ENCODE measurements at places on chromosomes 3 and 15. TPM values are rescaled to one million over a fixed set of nuclear protein-coding genes. Genes with fewer than 3 reads are reported as not detected.
A peak's percentile ranks its signal among the peaks of the same experiment; 100 is the strongest.

Gene NANOGP8
- total RNA-seq: not detected

Gene PATL2
- 1.0 TPM for total RNA-seq

Gene VWA5B2
- 15.8 TPM for total RNA-seq

Gene SIDT1
- total RNA-seq: 8.8 TPM

Gene RASL12
- 3.1 TPM for total RNA-seq

Gene SLC28A2
- 2.3 TPM for total RNA-seq

Gene WDR93
- 0.66 TPM for total RNA-seq

Gene CTXN2
- not detected for total RNA-seq

Gene HTD2
- total RNA-seq: 0.99 TPM

Gene SCG3
- 2.9 TPM for total RNA-seq

Gene LMAN1L
- total RNA-seq: not detected

Gene PTX3
- total RNA-seq: 13.5 TPM

Gene CLDN18
- total RNA-seq: 10.1 TPM

DNA sequence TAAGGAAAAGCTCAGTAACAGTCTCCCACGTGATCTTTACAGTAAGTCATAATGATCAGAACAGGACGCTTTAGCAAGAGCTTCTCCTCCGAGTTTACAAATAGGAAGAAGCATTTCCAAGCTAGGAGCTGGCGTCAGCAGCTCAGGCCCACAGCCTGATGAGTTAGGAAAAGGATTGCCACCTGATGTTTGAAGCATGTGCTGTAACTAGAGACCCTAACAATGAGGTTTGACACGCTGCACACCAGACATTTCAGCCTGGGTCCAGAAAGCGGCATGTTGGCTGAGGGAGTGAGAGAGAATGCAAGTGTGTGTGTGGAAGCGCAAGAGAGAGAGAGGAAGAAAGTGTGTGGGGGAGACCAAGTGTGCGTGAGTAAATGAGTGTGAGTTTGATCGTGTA, 47.3 kb downstream of the TLE3 start:
- no peak for DNase-seq

DNA sequence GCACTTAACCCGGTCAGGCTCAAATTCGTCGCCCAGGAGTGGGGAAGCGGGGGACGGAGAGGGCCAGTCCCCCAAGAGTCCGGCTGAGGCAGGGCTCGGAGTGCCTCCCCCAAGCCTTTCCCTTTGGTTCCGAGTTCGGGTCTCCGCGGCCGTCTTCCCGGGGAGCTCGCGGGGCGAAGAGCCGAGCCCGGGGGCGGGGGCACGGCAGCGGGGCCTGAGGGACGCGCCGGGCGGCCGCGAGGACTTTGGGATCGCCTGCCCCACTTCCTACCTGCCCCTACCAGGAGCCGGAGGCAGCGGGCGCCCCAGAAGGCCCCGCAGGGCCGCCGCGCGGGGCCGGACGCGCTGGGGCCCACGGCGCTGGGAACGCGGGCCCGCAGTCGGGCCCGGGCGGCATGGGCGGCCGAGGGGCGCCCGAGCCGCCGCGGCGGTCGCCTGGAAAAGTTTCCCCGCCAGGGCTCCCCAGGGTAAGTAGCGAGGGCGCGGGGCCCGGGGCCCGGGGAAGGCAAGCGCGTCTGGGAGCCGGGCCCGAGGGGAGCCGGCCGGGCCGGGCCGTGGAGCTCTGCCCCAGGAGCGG, 2.8 kb downstream of the FURIN start:
- DNase-seq: no peak

- no peak for DNase-seq
Observed at GRCh38 chr3:13539671-13540070, 9.3 kb upstream of the FBLN2 start.

- DNase-seq: peak; percentile 25
Observed at GRCh38 chr3:196650740-196651311, 11.3 kb downstream of the NRROS start.

DNA sequence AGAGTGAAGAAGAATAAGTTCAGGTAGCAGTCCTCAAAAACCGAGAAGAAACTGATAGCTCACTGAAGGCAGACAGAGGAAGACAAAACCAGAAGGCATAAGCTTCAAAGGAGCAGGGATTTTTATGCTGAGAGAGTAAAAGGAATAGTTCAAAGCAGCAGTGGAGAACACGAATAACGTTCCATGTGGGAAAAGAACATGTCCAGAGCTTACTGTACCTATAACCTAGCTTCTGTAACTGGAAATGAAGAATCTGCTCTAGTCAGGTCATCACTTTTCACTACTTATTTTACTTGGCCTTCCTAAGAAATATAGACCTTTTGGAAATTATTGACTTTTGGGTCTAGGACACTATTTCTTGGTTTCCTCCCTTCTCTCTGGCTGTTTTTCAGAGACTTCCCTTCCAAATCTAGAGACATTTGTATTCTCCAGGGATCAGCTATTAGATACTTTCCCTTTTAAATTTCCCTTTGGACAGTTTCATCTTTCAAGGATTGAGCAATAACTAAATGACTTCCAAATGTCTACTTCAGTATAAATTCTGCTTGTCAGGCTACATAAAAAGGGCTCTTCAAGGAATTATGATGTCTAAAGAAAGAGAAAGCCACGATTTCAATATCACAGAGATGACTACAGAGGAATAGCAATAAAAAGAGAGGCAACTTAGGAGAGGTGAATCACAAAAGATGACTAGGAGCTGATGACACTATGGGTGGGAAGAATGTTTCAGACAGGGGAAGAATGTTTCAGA, 46.7 kb downstream of the UBE3A start:
- DNase-seq: no peak

DNA sequence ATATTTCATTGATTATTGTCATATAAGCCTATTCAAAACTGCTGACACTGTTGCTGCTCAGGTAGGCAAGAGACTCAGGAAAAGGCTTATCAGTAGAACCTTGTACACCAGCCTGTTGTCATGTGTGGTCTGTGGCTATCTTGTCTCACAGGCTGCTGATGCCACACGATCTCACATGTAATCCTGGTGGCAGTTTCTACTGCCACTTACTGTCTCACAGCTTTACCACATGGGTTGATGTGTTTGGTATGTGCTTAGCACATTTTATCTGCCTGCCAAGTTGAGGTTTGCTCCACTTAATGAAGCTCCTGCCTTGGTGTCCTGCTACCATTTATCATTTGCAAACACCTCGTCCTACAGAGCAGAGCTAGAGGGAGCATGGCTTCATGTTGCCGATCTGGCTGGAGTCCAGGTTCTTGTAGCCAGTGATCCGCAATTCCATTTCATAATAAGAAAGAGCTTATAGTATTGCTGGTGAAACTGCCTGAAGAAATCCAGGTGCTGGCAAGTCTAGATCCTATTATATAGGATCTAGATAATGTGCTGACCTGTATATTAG, 637.9 kb downstream of the NLGN1 start:
- DNase-seq: peak; percentile 21

DNA sequence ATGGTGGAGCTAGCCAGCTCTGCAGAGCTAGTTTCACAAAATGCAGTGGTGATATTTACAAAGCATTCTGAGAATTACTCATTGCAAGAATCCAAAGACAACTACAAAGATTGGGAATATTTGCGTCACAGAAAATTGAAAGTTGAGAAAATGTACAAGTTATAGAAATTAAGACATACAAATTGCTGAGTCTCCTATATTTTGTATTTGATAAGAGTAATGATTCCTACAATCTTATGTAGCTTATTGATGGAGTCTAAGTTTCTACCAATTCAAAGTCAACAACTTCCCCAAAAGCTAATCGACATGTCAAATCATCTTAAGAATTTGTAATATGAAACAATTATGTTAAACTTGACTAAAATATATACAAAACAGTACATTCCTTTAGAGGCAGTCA, 46.4 kb upstream of the TOP2B start:
- no peak for DNase-seq

DNA sequence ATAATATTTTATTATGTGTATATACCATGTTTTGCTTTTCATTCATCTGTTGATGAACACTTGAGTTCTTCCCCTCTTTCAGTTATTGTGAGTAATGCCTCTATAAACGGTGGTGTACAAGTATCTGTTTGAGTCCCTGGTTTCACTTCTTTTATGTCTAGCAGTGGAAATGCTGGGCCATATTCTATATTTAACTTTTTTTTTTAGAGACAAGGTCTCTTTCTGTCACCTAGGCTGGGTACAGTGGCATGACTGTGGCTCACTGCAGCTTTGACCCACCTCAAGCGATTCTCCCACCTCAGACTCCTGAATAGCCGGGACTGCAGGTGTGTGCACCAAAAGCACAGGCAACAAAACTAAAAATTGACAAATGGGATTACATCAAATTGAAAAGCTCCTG, 19.9 kb downstream of the GOLM2 start:
- no peak for DNase-seq

GRCh38 chr3:195582947-195583346, 793 bp downstream of the APOD start:
- no peak for DNase-seq

GRCh38 chr3:161314836-161315395, 56.4 kb downstream of the SPTSSB start:
- no peak for DNase-seq

DNA sequence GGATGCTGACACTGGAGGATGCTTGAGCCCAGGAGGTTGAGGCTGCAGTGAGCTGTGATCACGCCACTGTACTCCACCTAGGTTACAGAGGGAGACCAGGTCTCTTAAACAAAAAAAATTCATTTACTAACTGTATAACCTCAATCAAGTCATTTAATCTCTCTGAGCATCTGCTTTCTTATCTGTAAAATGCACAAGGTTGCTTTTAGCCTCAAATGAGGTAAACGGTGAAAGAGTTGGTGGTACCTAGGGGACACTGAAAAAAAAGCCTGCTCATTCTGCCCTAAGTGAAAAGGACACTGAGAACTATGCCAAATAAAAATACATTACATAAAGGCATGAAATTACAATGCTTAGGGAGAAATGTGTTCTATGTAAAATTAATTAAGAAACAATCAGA, 3.4 kb downstream of the PP2D1 start:
- no peak for DNase-seq

GRCh38 chr3:72976281-72976741, 20.3 kb upstream of the PPP4R2 start:
- no peak for DNase-seq

- DNase-seq: no peak
Observed at GRCh38 chr3:64574194-64574593, 113.6 kb downstream of the ADAMTS9 start.

DNA sequence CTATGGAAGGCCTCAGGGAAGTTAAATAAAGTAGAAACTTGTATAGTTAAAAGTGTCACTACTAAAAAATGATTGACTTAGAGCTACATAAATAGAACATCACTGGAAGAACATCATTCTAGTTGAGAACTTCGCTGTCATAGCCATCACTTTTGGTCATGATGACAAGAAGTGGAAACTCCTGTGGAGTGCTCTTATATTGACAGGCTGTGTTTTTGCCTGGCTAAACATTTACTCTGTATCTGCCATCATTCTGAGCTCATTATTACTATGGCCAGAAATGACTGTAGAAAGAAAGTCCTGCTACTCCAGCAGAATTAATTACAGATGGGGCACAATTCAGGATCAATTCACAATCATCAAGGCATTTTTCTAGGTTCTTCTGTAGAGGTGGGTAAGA, 165.1 kb upstream of the GOLIM4 start:
- DNase-seq: no peak

- no peak for DNase-seq
Observed at GRCh38 chr3:58668247-58668646, 1.7 kb upstream of the FAM3D start.

- no peak for DNase-seq
Observed at GRCh38 chr3:146153429-146153828, 7.6 kb downstream of the PLOD2 start.

- DNase-seq: no peak
Observed at GRCh38 chr3:134148534-134148933, 102.1 kb downstream of the RYK start.

GRCh38 chr3:128362026-128362965, 104.4 kb downstream of the DNAJB8 start:
- DNase-seq: peak; percentile 69

GRCh38 chr15:20643829-20644425, 102.3 kb upstream of the GOLGA6L6 start:
- DNase-seq: no peak

GRCh38 chr15:93524432-93524831, 435.4 kb upstream of the RGMA start:
- DNase-seq: peak; percentile 47

GRCh38 chr15:79815468-79815867, 81.3 kb downstream of the MTHFS start:
- no peak for DNase-seq

- no peak for DNase-seq
Observed at GRCh38 chr3:187648177-187648576, 22.0 kb downstream of the SST start.

DNA sequence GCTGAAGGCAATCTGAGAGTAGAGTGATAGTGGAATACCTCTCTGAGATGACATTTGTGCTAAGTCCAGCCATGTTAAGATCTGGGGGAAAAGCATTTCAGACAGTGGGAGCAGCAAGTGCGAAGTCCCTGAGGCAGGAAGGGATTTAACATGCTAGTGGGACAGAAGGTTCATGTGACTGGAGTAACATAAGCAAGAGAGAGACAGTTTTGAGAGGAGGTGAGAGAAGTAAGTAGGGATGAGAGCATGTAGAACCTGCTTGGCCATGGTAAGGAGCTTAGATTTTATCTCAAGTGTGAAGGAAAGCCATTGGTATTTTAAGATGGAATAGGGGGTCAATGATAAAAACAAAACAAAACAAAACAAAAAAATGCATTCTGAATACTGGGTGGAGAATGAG, 358.6 kb upstream of the KCNH8 start:
- no peak for DNase-seq
